Dermis microvascular lymphatic vessel endothelial cell (primary cell): ENCODE measurements at places on chromosomes 4 and X. TPM values are rescaled to one million over a fixed set of nuclear protein-coding genes. Genes with fewer than 3 reads are reported as not detected.

Gene ITGB1BP2
- total RNA-seq = 0.38 and 0.64 TPM in 2 replicates

Gene CCDC149
- total RNA-seq = 7.4 and 15.8 TPM in 2 replicates

Gene FGD1
- total RNA-seq = 0.77 and 1.8 TPM in 2 replicates

Gene THOC2
- total RNA-seq = 38.8 and 39.3 TPM in 2 replicates

Gene DIAPH2
- 16.2 and 17.8 TPM in 2 replicates for total RNA-seq

Gene TLR6
- 0.13 TPM in 2 replicates for total RNA-seq

Gene KIAA0232
- total RNA-seq = 10.3 and 15.3 TPM in 2 replicates

Gene MAMLD1
- total RNA-seq = 0.26 and 1.1 TPM in 2 replicates

Gene ITM2A
- 25.2 and 95.0 TPM in 2 replicates for total RNA-seq

Gene GRIA3
- not detected in 2 replicates for total RNA-seq

Gene SMR3B
- not detected in 2 replicates for total RNA-seq

Gene HTN3
- not detected in 2 replicates for total RNA-seq

Gene FGF2
- total RNA-seq = 7.0 and 10.3 TPM in 2 replicates

Gene MAGEA9B
- total RNA-seq = not detected in 2 replicates

Gene SLIT2
- total RNA-seq = 0.13 and 0.38 TPM in 2 replicates

Gene SMIM10L2A
- 0.90 and 1.6 TPM in 2 replicates for total RNA-seq

Gene MID1
- total RNA-seq = 25.9 and 50.3 TPM in 2 replicates

Gene PDE5A
- total RNA-seq = 3.1 and 3.4 TPM in 2 replicates

Gene GRIA2
- total RNA-seq = under 0.01 TPM in 1 of 2 replicates, not detected in the other

Gene ATP8A1
- 9.9 and 66.1 TPM in 2 replicates for total RNA-seq

Gene PRDM8
- 0.90 and 2.1 TPM in 2 replicates for total RNA-seq

Gene METTL14
- 11.2 and 12.5 TPM in 2 replicates for total RNA-seq
